Skeletal muscle cell (primary cell): ENCODE measurements at places on chromosomes 2 and 18.

DNA sequence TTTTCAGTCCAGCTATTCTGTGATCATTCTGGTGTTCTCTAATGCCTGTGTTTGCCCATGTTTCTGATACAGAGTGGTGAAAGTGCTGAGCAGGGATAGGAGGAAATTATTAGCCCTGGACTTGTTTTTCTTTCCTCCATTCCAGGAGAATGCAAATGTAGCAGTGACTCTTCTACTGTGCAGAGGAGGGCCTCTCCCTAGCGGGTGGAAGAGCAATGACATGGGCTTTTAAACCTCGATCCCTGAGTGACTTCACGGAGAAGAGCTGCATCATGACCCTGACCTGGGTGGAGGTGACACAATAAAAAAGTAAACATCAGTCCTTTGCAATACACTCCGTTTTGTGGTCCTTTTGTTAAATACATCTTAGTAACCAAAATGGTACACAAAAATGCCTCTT is 68.0 kb upstream of the NETO1 start:
- no peak for DNase-seq

GRCh38 chr18:51151568-51152511 is 45.6 kb downstream of the MEX3C start:
- DNase-seq = no peak

DNA sequence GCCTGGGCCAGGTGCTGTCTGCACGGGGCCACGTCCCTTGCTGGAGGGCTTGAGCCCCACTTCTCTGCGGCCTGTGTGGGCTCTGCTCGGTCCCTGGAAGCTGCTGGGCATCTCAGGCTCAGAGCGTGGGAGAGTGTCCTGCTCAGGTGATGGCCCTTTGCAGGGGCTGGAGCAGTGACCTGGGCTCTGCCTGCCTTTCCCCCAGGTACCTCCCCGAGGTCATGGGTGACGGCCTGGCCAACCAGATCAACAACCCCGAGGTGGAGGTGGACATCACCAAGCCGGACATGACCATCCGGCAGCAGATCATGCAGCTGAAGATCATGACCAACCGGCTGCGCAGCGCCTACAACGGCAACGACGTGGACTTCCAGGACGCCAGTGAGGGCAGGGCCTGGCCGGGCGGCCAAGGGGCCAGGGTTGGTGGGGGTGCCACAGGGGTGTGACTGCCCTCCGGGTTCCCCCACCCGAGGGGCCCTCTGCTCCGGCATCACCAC is 29.9 kb downstream of the GPC1 start:
- DNase-seq = no peak

DNA sequence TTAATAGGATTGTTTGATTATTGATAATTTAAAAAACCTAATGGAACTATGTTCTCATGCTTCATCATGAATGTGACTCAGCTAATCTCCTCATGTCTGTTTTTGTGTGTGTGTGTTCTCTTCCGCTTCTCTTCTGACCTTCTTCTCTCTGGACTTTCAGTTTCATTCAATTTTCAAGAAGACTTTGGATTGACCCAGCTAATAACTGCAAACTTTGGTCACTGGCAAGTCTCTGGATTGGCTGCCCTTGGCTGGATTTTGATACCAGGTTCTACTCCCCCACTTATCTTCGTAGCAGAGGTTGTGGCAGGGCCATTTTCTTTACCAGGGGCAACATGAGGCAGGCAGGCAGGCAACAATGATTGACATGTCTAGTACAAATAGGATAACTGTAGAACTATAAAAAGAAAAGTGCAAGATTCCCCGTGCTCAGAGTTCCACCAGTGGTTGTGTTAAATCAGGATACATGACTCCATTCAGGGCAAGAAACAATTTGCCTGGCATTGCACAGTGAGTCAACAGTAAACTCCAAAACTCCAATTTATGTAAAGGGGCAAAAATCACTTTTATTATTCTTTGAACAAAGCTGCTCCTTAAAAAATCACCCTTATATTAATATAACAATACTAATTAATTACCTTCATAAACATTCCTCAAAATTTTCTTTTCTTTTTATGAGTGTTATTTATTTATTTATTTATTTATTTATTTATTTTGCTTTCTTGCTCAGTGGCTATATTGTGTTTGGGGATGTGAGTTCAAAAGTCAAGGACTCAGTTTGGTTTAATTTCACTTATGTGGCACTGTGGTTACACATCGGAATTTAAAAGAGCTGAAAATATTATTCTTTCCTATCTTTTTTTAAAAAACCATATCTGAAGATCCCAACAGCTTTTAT is 167.6 kb downstream of the RND3 start:
- DNase-seq = no peak

DNA sequence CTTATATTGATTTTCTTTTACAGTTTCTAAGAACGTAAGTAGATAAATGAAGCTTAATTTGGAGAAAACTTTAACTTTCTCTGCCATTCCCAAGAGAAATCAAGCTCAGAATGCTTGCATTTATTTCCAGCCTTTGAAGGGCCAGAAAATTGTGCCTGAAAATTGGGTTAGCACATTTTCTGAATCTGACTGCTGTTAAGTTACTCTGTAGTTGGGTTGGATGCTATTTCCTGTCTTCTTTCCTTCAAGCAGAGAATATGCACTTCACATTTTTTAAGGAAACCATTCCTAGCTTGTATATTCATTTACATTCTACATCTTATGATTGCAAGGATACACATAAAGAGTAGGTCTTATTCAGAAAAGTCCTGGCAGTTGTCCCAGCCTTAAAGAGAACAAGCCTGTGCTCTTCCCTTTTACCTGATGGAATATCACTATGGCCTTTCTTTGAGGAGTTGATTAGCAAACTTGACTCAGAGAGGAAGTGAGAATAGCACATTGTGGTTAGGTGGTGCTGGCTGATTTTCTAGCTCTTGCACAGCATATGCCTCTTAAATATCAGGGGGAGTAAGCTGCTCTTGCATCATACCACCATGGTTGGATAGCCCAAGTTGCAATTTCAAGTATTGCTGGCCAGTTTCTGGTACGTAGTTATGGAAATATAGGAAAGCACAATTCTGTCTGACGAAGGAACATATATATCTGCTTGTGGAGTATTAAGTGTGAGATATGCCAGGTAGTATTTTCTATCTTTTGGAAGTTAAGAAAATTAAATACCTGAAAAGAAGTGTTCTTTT is 133.7 kb downstream of the COMMD1 start:
- peak; percentile 67 for DNase-seq

DNA sequence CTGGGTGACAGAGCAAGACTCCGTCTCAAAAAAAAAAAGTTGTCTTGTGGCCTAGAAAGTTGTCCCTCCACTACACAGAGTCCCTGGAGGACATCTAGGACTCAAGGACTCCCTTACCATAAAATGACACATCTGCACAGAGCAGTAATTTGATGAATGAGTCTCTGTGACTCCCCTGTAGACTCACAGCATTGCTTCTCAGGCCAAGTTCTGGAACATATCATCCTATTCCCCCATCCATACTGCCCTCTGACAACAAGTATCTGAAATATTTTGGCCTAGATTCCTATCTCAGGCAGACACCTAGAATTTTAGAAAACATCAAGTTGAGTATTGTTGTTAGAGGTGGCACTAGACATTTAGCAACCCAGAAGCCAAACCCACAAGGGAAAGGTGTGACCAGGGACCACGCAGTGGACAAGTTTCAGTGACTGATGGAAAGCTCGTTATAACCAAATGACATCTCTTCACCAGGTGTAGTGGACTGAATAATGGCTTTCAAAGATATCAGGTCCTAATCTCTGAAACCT is 97.9 kb upstream of the ATP8B1 start:
- no peak for DNase-seq

DNA sequence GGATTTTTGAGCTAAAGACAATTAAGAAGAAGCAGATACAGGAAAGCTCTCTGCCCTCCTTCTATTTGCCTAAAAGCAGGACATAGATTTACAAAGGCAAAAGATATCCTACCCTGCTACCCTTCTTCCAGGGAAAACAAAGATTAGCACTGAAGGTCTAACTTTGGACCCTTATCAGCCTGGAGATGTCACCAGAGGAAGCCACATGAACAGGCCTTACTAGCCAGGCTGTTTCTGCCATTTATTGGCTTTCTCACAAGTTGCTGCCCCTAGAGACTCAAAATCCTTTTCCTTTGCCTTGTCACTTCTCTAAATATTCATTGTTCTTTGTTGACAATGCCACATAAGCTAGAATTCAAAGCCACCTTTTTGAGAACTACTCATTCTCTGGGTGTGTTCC is 147.3 kb downstream of the B3GNT2 start:
- DNase-seq = no peak

DNA sequence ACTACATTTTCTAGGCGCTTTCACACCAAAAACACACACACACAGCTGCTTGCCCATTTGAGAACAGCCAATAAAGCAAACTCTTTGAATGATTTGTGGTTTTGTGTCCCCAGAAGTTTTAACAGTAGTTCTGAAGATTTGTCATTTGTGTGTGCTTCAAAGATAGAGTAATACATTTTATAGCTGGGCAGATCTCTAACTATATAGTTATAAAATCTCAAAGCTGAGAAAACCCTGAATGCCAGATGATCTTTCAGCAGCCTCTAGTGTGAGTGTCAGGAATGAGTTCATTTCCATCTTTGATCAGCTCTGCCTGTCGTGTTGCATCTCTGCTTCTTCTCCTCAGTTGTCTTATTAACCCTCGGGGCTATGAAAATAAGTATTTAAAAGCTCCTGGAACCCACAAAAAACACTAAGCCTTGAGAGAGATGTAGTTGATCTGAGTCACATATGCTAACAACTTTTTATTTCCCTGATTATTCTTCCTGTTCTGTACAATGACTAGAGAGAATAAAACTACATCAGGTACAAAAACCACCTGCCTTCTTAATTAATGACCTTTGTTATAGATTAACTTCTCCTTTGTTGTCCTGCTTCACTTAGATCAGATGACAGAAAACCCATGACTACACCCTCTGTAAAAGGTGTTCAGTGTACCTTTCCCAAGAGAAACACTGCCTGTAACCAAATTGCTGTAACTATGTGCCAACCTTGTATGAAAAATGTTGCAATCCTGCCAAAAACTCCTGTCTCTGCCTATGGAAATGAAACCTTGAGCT is 30.0 kb upstream of the SLC3A1 start:
- DNase-seq = no peak

DNA sequence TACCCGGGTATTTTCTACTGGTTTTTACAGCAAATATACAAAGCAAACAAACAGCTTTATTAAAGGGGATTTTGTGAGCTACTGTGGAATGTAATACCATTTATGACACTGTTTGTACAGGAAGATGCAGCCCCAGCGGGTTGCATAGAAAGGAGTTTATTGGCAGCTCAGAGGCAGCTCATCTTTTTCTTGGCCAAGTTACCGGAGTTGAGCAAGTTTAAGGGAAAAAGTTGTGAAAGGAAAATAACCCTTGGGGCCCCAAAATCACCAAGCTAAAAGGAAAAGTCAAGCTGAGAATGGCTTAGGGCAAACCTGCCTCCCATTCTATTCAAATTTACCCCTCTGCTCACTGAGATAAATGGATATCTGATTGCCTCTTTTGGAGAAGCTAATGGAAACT is 60.8 kb downstream of the MOB4 start:
- DNase-seq = peak; percentile 77

DNA sequence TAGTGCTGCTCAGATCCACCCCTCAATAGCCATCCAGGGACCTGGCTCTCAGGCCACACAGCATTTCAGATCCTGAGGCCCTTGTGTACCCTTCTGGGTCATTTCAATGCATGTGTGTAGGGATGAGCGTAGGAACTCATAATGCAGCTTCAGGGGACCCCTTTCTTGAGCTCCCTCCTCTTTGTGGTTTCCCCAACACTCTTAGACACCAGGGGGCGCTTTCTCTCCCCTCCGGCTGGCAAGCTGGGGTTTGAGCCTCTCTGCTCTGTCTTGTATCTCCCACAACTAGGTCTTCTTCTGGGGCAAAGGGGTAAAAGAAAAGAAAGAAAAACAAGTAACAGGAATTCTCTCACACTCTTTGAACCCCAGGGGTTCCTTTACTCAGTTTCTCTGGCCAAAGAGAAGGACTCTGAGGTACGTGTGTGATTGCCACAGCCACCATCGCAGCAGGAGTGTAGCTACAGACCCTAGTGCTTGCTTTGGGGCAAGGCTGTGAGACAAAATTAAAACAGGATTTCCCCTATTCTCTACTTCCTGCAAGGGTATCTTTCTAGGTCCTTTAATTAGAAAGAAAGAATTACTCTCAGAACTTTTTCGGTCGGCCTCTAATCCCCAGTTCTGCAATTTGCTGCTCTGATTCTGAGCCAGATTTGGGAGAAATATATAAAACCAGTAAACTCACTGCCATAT is 38.0 kb downstream of the CABYR start:
- no peak for DNase-seq

GRCh38 chr2:11517906-11518305 is 15.9 kb upstream of the GREB1 start:
- no peak for DNase-seq

DNA sequence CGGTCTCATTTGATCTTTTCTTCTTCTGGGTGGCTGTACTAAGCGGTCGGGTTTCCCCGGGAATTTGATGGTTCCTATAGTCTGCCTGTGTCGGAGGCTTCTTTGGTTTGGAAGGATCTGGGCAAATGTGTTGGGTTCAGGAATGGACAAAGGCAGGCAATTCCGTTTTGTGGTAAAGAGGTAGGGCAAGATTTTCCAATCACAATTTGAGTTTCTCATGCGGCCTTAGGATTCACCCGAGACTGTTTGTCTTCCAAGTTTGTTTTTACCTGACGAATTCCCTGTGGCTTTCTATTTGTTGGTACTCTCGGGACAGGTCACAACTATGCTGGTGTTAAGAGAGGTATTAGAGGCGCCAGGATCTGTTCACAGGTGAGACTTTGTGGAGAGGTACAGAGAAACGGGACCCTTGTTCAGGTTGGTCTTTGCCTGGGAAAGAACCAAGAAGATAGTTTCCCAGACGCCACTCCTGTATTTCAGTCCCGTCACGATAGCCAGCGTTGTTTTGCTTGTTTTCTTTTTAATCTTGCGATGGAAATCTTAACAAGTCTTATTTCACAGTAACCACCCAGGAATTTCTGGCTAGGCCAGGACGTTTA is 3.0 kb downstream of the SP5 start:
- DNase-seq = no peak

DNA sequence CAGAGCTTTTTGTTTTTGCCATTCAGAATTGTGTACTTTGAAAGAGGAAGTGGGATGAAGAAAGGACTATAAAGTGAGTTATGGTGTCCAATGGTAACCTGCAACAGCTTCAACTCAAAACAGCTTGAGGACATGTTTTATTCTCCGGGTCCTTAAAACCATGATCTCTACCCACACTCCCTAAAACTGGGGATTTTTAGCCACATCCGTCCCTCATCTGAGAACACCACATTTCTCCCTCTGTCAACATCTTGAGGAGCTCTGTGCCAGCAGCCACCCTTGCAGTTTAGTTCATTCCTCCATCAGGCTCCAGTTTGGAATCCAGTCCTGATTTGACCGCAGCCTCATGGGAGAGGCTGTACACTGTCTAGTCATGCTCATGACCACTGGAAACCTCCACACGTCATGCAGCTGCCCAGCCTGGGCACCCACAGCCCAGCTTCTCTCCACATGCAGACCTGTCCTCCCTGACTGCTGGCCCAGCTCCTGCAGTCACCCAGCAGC is 62.6 kb downstream of the C18orf63 start:
- DNase-seq = no peak

DNA sequence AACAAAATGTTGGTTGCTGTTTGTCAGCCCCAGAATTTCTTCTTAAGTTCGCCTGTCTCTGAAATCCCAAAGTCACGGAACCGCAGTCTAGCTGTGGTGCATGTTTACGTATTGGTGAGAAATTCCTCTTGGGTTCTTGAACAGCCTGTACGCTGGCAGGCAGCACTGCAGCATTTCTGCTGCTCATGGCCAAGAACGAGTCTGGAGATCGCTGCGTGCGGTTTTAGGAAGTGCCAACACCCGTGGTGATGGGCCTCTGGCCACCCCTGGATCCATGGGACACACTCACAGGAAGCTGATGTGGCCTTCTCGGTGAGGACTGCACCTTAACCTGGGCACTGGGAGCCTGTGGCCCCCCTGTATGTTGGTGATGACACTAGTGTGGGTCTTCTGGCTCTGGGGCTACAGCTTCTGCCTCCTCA is 23.7 kb downstream of the ASB1 start:
- DNase-seq = no peak
